ENCODE measurements at places on chromosomes 7 and 10.
A peak's percentile ranks its signal among the peaks of the same experiment; 100 is the strongest.

DNA sequence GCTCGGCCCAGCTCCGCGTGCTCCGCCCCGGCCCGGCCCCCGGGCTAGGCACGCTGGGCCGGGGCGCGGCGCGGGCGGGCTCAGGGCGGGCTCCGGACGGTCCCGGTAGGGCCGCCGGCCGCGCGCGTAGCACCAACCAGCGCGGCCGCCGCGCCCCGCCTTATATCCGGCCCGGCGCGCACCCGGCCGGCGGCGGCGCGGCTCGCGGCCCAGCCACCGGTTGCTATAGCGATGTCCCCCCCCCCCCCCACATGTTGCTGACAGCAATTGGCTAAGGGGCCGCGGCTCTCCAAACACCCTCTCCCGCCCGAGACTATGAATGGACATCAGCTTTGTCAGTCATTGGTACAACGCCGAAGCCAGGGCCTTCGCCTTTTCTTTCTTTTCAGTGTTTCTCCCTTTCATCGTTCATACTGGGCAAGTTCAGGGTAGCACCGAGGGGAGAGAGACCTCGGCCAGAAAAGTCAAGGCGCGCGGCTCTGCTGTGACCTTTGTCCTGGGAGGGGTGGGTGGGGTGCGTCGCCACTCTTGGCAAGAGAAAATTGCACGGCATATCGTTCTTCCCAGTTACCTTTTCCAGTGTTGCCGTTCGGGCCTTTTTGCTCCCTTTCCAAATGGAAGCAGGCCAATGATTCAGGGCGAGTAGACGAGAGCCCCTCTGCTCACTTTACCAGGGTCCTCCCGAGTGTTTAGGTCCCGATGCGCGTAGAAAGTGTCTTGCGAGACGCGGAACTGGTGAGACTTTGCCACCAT is 354.2 kb downstream of the DNAJB6 start:
- DNase-seq: no peak

DNA sequence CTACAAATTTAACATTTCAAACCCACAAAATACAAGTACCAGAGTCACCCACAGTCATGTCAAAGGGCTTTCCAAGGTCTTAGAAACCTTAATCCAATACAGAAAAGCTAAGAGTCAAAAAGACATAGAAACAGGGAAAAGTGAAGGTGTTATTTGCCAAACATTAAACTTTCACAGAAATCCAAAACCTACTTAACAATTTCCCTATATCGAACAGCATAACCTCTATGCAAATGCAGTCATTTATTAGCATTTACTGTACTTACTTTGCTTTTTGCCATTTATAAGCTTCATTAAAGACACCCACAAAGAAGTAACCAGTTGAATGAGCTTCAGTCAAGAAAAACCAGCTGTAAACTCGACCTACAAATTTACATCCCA is 1.6 kb downstream of the PANK1 start:
- DNase-seq: no peak

GRCh38 chr10:119031496-119032059 is 2.1 kb downstream of the NANOS1 start:
- no peak for DNase-seq

DNA sequence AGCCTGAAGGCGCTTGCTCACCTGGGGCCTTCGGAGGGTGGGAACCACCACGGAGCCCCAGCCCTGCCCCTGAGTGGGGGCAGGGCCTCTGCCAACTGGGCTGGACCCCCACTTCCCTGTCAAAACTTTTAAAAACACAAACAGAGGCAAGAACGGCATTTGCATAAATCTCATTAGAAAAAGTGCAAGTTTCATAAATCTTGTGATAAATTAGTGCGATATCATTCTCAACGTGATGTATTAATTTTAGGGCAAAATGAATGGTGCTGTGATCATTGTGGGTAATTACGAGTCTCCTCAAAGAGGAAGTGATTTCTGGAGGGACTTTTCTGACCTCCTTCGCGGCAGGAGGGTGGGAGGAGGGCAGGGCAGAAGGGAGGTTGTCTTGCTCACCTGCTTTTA is 98.3 kb downstream of the CDH23 start:
- peak; percentile 6 for DNase-seq

- DNase-seq: peak; percentile 12
Measured at GRCh38 chr10:69451784-69452251, 553 bp downstream of the TSPAN15 start.
